Left cardiac atrium (tissue), 4 donors: ENCODE measurements at places on chromosomes 7 and 10. TPM values are rescaled to one million over a fixed set of nuclear protein-coding genes. Genes with fewer than 3 reads are reported as not detected.

Gene OR9A2
- not detected for total RNA-seq

Gene DRGX
- not detected for total RNA-seq

Gene MMRN2
- 38.6 TPM for total RNA-seq

Gene CDHR3
- 1.9 TPM for total RNA-seq
